Stimulated activated CD4-positive, alpha-beta T cell treated with anti-CD3 and anti-CD28 coated beads, Interleukin-12 subunit alpha, Interleukin-12 subunit beta, amount 100 ng/mL, for 48 hours (primary cell): ENCODE measurements at places on chromosomes 16 and 17.

- no peak for DNase-seq
Observed at GRCh38 chr17:30236297-30236624, 764 bp upstream of the SLC6A4 start.

GRCh38 chr17:14514973-14515372 is 214.1 kb downstream of the HS3ST3B1 start:
- DNase-seq, result no peak

DNA sequence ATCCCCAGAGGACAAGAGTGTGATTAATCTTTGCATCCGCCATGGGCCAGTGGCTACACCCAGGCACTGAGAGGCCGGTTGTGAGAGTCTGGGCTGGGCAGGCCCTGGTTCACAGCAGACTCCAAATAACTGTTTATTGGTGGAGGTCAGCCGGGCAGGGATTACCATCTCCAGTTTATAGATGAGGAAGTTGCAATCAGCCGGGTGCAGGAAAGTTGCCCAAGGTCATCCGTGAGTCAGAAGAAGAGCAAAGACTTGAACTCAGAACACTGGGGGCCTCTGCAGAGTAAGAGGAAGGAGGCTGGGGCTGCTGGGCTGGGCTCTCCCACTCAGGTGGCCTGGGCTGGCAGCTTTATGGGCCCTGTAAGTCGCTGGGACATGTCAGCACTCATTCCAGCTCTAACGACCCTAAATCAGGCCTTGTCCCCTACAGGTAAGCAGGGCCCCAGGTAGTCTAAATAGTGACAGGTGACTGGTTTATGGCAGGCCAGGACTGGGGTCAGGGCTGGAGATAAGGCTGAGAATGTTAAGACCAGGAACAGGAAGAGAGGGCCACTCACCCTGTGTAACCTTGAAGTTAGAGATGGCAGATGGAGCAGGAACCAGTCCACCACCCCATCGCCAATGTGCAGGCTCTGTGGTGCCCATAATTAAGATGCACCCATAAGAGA is 2.1 kb upstream of the CA4 start:
- DNase-seq, result no peak

GRCh38 chr17:51298508-51299371 is 38.4 kb downstream of the UTP18 start:
- no peak for DNase-seq

- DNase-seq, result no peak
Observed at GRCh38 chr16:76464955-76465620, 187.9 kb downstream of the CNTNAP4 start.

DNA sequence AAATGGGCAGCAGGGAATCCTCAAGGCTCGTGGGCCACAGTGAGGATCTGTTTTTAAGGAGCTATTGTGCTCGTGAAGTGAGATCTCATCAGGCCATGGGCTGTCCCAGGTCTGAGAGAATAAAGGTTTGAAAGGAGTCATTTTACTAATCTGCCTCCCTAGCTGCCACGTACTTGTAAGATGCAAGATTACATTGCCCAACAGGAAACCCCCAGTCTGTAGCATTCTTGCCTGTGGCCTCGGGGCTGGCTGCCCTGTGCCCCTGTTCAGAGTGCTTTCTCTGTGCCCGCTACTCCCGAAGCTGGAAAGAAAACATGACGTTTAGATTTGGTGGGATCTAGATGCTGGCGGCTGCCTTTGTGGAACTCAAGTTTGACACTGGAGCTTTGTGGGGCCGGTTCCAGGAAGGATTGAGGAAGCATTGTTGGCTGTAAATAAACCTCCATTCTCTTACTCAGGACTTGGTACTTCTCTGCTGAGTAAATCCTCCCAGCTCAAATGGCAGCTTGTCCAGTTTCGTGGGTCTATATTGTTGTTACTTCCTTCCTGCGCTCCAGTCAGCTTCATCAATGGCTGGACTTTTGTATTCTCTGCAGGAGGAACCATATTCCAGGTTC is 21.2 kb downstream of the SAP30BP start:
- DNase-seq, result no peak

- no peak for DNase-seq
Observed at GRCh38 chr17:14211801-14212200, 24.9 kb downstream of the CDRT15 start.
